NCI-H1092 (cell line): ENCODE measurements at places on chromosomes 5 and 9.

DNA sequence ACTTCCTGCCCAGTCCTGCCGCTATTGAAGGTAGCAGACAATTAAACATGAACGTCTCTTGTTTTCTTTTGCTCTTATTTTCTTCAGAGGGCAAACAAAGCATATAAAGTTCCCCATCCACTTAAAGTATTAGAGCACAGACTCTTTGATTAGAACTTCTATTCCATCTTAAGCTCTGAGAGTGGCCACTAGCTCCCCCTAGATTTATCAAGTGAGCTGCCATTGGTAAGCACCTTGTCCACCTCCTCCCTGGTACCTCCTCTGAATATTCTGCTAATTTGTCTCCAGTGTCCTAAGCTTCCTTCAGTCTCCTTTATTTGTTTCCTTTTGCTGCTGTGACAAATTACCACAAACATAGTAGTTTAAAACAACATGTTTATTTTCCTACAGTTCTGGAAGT lies 264.3 kb upstream of the KCNN2 start:
- no peak for DNase-seq

- DNase-seq: peak; percentile 44
Measured at GRCh38 chr5:96431376-96432187, 1.5 kb downstream of the PCSK1 start.

- no peak for DNase-seq
Measured at GRCh38 chr9:34046784-34047379, 1.8 kb downstream of the UBAP2 start.

- no peak for DNase-seq
Measured at GRCh38 chr5:33409435-33410170, 31.2 kb upstream of the TARS1 start.

DNA sequence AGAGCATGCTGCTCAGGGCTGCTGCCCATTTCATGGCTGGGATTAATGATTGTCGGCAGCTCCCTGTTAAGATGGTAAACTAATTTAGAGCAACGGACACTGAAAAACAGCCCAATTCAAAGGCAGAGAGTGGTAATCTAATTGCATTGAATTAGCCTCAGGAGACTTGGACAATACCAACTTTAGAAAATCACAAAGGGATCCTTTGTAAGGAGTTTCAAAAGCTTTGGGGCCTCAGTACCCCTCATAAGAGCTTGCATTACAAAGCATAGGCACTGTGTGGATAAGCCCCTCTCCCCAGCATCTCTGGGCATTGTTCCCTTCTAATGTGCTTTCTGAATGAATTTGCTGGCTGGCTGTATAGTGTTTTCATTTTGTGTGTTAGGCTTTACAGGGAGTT lies 6.7 kb downstream of the GLRA1 start:
- DNase-seq: no peak
